ENCODE measurements at places on chromosomes 16 and 17.

DNA sequence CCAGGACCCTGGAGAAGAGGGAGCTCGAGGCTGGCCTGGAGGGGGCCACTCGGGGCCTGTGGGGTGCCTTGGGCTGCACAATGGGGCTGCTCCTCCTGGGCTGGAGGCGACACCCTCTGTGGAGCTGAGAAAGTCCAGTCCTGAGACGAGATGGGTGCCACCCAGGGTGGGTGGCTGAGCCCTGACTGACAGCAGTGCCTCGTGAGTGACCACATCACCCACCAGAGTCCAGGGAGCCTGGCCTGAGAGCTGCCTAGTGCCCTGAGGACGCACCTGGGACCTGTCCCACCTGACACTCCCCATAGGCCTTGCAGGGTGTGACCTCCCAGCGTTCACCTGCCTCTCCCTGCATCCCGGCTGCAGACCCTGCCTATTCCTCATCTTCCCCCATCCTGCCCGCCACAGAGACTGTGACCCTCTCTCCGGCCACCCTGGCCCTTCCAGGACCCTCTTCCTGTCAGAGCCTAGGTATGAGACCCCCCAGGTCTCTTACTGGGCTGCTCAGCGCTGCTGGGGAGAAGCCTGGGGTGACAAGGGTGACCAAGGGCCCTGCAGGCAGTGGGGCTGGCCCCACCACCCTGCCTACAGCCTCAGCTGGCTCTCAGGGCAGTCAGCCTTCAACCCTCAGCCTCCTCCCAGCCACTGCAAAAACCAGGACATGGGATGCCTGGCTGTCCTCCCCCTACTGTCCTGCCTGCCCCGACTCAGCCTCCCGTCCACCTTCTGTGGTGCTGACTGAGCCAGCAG, 41.2 kb downstream of the TNFRSF13B start:
- no peaks in the 10 kb centered on the region for H3K27me3 ChIP-seq
- ATAC-seq: no peak
- peaks cover 59% of the 10 kb centered on the region for H3K4me1 ChIP-seq
- peaks cover 52% of the 10 kb centered on the region for H3K36me3 ChIP-seq
- H3K4me3 ChIP-seq: no peak overlapping the region

- no peak overlapping the region for H3K27ac ChIP-seq
- no peak overlapping the region for H3K4me3 ChIP-seq
- H3K27me3 ChIP-seq: peaks cover 35% of the 10 kb centered on the region
- H3K36me3 ChIP-seq: no peaks in the 10 kb centered on the region
These were observed 111.1 kb downstream of the AIPL1 start for GRCh38 chr17:6323626-6324356.

DNA sequence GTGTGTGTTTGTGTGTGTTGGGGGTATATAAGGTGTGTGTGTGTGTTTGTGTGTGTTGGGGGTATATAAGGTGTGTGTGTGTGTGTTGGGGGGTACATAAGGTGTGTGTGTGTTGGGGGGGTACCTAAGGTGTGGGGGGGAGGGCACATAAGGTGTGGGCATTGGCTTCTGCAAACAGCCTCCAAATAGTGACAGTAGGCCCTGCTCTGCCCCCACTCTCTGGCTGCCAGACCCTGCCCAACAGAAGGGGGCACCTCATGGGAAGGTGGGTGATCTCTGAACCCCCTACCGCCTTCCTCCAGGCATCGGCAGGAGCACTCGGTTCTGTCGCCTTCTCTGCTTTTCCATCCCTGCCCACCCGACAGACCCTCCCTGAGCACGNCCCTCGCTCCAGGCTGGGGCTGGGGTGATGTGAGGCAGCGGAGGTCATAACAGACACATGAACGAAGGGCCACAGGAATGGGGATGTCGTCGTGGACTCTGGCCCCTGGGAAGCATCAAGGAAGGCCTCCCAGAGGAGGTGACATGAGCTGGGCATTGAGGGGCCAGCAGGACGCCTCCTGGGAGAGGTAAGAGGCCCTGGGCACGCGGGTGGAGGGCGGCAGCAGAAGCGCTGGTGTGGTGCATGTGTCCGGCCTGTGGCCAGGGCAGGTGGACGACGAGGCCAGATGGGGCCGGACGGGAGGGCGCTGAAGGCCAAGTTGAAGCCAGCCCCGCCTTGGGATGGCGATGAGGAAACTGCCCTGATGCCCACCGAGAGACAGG, 136.6 kb upstream of the RPH3AL start:
- peak overlapping the region; percentile 57 for H3K27ac ChIP-seq
- peaks cover 10% of the 10 kb centered on the region for H3K27me3 ChIP-seq

DNA sequence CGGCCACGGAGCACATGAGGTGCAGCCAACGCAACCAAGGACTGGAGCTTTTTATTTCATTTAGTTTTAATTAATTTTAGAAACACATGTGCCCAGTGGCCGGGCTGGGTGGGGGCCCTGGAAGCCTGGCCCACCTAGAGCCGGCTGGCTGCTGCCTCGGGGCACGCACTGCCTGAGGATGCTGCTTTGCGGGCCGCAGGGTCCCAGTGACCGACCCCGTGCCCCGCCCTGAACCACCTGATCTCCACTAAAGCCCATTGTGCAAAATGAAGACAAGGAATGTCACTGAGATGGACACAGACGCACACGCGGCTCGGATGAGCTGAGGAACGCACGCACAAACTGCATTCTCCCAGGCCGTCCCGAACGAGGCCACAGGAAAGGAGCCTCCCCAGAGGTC, 39.6 kb downstream of the LMF1 start:
- H3K36me3 ChIP-seq: peaks cover 61% of the 10 kb centered on the region
- H3K27me3 ChIP-seq: no peaks in the 10 kb centered on the region
- no peak overlapping the region for H3K4me3 ChIP-seq
- no peak for ATAC-seq

- peaks cover 34% of the 10 kb centered on the region for H3K4me1 ChIP-seq
- no peak overlapping the region for H3K4me3 ChIP-seq
- H3K36me3 ChIP-seq: peaks cover 23% of the 10 kb centered on the region
- H3K27me3 ChIP-seq: no peaks in the 10 kb centered on the region
- no peak for ATAC-seq
These were observed 3.7 kb downstream of the FTO start for GRCh38 chr16:53707671-53708070.

- H3K27me3 ChIP-seq: peaks cover 16% of the 10 kb centered on the region
- peak overlapping the region; percentile 78 for H3K27ac ChIP-seq
- peak; percentile 94 for ATAC-seq
- H3K4me1 ChIP-seq: peaks cover 28% of the 10 kb centered on the region
- peak overlapping the region; percentile 80 for H3K4me3 ChIP-seq
These were observed 3.7 kb downstream of the SLC52A1 start for GRCh38 chr17:5031365-5032082.

- peaks cover 68% of the 10 kb centered on the region for H3K27me3 ChIP-seq
- H3K4me3 ChIP-seq: no peak overlapping the region
- no peak overlapping the region for H3K27ac ChIP-seq
- H3K36me3 ChIP-seq: peaks cover 7% of the 10 kb centered on the region
- ATAC-seq: no peak
These were observed 96.6 kb downstream of the MRM1 start for GRCh38 chr17:36697903-36698530.

DNA sequence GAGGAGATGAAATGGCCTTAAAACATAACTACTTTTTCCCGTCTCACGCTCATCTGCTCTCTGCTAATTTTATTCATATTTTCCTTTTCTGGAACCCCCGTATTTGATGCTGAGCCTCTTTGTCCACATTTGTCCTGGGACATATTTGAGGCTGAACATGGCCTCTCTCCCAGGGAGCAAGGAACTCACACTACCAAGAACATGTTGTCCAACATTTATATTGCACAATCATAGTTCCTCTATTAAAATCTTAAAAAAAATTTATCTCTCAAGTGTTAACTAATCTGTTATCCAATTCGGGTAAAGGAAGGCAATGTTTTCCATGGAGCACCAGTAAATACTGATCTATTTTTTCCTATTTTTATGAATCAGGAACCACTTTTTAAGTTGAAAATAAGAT, 60.2 kb downstream of the CMC2 start:
- no peak for ATAC-seq
- no peaks in the 10 kb centered on the region for H3K36me3 ChIP-seq
- no peak overlapping the region for H3K27ac ChIP-seq
- H3K4me1 ChIP-seq: no peaks in the 10 kb centered on the region
- no peak overlapping the region for H3K4me3 ChIP-seq
- peaks cover 40% of the 10 kb centered on the region for H3K27me3 ChIP-seq

- H3K27me3 ChIP-seq: no peaks in the 10 kb centered on the region
- H3K27ac ChIP-seq: peak overlapping the region; percentile 81
- peaks cover 5% of the 10 kb centered on the region for H3K36me3 ChIP-seq
- no peak for ATAC-seq
- H3K4me3 ChIP-seq: peak overlapping the region; percentile 6
These were observed 2.7 kb downstream of the CCDC102A start for GRCh38 chr16:57533431-57534336.

GRCh38 chr17:57750109-57750871, 5.2 kb upstream of the CCDC182 start:
- H3K36me3 ChIP-seq: no peaks in the 10 kb centered on the region
- H3K4me1 ChIP-seq: peaks cover 9% of the 10 kb centered on the region
- H3K4me3 ChIP-seq: no peak overlapping the region
- H3K27me3 ChIP-seq: peaks cover 12% of the 10 kb centered on the region

DNA sequence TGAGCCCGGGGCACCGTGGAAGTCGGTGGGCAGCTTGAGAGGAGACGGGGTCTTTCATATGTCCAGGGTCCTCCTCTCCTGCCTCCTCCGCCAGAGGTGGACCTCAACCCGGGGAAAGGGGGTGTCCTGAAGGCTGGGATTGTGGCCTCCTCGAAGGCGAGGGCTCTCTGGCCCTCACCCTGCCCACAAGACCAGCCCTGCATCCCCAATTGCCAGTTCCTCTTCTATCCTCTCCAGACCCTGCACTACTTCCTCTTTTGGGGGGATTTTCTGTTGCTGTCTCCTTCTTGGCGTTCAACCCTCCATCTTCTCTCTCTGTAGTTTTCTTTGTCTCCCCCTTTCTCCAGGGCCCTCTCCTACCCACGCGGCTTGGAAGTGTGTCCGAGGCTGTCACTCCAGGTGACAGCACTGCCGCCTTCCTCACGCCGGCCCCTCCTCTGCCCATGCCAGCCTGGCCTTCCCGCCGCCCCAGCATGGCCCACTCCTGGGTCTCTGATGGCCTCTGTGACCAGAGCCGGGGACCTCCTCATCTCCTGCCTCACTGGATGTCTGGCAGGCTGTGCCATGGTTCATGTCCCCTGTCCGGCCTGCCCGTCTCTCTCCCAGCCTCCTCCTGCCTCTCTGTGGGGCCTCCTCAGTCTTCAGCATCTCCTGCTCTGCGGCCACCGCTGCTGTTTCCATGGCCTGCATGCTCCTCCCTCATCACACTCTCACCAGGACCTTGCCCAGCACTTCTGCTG, 2.4 kb upstream of the ITGAX start:
- H3K27ac ChIP-seq: peak overlapping the region; percentile 90
- H3K4me1 ChIP-seq: peaks cover 92% of the 10 kb centered on the region
- peak overlapping the region; percentile 73 for H3K4me3 ChIP-seq
- peak; percentile 66 for ATAC-seq
- peaks cover 6% of the 10 kb centered on the region for H3K36me3 ChIP-seq
